ENCODE measurements at places on chromosomes 11 and 22.

DNA sequence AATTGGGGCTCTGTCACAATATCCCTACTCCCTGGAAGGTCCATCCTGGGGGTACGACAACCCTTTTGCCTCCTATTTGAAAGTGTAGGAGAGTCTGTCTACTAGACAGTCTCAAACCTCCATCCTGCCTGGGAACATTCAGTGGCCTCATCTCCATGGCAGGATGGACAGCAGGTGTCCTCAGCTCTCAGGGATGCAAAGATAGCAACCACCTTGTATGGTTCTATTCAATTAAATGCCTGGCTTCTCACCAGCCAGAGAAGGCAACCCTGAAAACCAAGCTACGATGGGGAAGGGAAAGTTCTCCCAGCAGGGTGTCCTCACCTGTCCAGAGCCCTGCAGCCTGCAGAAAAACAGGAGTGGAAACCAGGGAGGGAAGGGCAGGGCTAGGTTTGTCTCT is 164.9 kb downstream of the MIAT start:
- no peak for DNase-seq

DNA sequence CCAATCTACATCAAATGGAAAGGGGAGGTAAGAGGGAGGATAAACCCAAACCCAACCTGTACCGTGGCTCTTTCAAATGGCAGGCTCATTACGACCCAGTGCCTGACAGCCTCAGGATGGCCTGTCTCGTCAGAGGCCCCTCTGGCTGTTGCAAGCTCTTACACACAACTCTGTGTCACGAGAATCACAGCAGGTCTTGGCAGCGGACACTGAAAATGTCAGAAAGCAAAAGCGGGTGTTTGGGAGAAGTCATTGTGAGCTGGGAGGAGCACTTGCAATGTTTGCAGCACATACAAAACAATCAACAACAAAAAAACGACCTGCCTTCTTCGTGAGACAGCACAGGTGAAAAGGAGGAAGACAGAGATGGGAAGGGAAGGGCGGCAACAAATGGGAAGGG is 248.1 kb downstream of the OPCML start:
- no peak for DNase-seq

- DNase-seq = no peak
These were observed 279.3 kb upstream of the SYN3 start for GRCh38 chr22:33337524-33337923.

GRCh38 chr11:100445231-100445735 is 241.8 kb upstream of the ARHGAP42 start:
- no peak for DNase-seq

DNA sequence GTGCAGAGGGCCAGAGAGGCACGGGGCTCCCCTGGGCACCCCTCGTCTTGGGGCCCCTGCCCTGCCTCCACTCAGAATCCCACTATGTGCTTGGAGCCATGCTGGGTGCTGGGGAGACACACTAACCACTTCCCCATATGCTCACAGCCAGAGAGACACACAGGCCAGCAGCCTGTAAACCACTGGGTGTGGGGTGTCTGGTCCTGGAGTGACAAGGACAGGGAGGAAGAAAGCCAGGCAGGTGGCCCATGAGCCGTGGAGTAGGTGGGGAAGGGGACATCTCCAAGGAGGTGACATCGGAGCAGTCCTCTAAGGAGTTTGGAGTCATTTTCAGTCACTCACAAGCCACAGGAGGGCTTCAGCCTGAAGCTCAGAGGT is 58.9 kb downstream of the CDKN1C start:
- no peak for DNase-seq

DNA sequence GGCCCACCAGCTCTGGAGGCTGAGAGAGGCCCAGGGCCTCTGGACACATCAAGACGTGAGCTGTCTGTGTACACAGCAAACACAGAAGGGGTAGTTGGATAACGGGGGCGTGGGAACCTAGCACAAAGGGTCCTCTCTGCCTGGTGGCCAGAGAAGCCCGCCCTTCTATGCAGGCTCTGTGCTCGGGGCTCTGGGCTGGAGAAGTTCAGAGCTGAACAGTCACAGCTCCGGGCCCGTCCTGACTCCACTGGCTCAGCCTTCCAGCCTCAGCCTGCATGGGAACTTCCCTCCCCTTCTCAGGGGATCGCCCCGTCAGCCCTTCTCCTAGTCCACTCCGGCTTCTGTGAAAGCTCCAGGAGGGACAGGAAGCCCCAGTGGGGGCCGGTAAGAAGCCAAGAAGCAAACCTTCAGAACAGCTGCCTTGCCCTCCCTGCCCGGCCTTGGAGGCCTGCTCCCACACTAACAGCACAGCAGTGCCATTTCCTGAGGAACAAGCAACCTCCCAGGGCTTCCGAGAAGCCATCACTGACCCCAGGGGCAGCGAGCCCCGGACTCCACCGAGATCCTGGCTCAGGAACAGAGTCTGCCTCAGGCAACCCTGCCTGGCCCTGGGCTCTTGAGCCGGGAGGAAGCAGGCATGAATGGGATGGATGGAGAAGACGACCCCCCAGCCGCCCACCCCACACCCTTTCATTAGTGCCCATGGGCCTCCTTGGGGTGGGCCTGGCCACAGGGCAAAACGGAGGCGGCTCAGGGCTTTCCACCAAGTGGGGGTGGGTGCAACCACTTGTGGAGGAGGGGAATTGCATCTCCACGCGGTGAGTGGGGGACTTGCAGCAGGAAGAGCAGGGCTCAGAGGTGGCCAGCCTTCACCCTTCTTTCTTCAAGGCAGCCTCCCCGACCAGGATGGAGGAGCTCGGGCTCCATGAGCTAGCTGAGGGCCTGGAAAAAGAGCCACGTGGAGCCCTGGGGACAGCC is 119.8 kb downstream of the ST3GAL4 start:
- DNase-seq = no peak

GRCh38 chr22:23225724-23226496 is 45.6 kb downstream of the BCR start:
- DNase-seq = peak; percentile 42

DNA sequence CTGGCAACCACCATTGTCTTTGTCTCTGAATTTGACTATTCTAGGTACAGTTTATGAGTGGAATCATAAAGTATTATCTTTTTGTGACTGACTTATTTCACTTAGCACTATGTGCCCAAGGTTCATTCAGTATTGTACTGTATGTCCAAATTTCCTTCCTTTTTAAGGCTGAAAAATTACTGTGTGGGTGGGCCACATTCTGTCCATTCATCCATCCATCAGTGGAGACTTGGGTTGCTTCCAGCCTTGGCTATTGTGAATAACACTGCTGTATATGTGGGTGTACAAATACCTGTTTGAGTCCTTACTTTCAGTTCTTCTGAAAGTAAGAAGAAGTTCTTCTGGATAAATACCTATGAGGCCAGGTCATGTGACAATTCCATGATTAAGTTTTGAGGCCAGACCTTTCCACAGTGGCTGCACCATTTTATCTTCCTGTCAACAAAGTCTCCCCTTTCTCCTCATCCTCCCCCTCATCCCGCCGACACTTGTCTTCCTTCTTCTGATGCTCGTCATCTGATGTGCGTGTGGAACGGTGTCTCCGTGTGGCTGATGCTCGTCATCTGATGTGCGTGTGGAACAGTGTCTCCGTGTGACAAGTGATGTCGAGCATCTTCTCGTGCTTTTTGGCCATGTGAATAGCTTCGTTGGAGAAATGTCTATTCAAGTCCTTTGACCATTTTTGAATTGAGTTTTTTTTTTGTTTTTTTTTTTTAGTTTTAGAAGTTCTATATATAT is 49.5 kb downstream of the SBF1 start:
- DNase-seq = no peak

Data from activated naive CD4-positive, alpha-beta T cell (primary cell).